ENCODE measurements at places on chromosomes 16 and 17.
A peak's percentile ranks its signal among the peaks of the same experiment; 100 is the strongest.

DNA sequence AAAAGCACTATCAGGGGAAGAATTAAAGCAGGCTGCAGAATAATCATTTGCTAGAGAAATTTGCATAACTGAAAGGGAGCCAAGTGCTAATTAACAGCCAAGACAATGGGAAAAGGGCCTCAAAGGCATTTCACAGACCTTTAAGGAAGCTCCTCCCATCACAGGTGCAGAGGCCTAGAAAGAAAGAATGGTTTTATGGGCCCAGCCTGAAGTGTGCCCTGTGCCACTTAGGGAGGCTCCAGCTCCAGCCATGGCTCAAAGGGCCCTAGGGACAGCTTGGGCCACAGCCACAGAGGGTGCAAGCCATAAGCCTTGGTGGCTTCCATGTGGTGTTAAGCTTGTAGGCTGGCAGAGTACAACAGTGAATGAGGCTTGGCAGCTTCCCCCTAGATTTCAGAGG is 50.1 kb downstream of the RNF112 start:
- peak overlapping the region; percentile 52 for H3K27ac ChIP-seq
- H3K4me3 ChIP-seq, result no peak overlapping the region
- no peaks in the 10 kb centered on the region for H3K36me3 ChIP-seq
- DNase-seq, result no peak

GRCh38 chr16:68658341-68658973 is 13.3 kb downstream of the CDH3 start:
- H3K36me3 ChIP-seq, result no peaks in the 10 kb centered on the region
- no peak overlapping the region for H3K4me3 ChIP-seq
- H3K27ac ChIP-seq, result no peak overlapping the region
- DNase-seq, result no peak
- no peaks in the 10 kb centered on the region for H3K27me3 ChIP-seq

GRCh38 chr17:33811004-33811760 is 443.9 kb upstream of the CCL2 start:
- no peak overlapping the region for H3K4me3 ChIP-seq
- H3K27me3 ChIP-seq, result no peaks in the 10 kb centered on the region
- DNase-seq, result no peak
- no peaks in the 10 kb centered on the region for H3K4me1 ChIP-seq

DNA sequence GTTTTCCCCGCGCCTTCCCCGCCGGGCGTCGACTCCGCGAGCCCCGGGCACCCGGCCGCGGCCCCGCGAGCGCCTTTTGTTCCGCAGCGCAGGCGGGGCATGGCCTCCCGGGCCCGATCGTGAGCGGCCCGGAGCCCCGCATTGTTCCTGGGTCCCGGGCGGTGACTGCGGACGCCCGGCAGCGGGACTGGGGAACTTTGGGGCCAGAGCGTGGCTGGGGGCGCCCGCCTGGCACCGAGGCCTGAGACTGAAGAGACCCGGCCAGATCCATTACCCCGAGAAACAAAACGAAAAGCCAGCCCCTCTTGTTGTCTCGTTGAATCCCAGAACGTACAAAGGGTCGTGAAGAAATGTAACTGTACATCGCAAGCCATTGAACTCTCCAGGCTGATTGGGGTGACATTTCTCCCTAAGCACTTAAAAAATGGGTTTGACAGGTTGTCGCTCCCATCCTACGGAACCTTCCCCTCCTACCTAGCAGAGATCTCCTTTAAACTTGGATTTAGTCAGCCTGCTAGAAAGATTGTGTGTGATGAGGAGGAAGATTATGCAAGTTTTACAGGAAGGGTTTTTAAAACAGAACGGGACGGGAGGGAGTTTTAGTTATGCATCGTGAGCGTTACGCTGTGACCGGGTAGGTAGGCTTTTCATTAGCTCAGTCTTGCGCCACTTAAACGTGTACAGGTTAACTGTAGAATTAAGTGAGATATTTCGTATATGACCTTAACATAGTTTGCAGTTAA is 825 bp downstream of the METTL9 start:
- no peak for DNase-seq
- H3K27me3 ChIP-seq, result no peaks in the 10 kb centered on the region
- no peaks in the 10 kb centered on the region for H3K36me3 ChIP-seq
- H3K4me3 ChIP-seq, result peak overlapping the region; percentile 96

GRCh38 chr17:4566785-4567184 is 6.4 kb upstream of the GGT6 start:
- no peaks in the 10 kb centered on the region for H3K27me3 ChIP-seq
- H3K4me3 ChIP-seq, result no peak overlapping the region
- no peaks in the 10 kb centered on the region for H3K4me1 ChIP-seq
- H3K36me3 ChIP-seq, result no peaks in the 10 kb centered on the region
- DNase-seq, result peak; percentile 29
- H3K27ac ChIP-seq, result no peak overlapping the region

- no peak for DNase-seq
- no peak overlapping the region for H3K4me3 ChIP-seq
- H3K27ac ChIP-seq, result no peak overlapping the region
- H3K4me1 ChIP-seq, result no peaks in the 10 kb centered on the region
Measured at GRCh38 chr16:65658787-65659220, 536.9 kb upstream of the CDH11 start.

GRCh38 chr17:9370467-9370866 is 205.2 kb downstream of the STX8 start:
- no peaks in the 10 kb centered on the region for H3K27me3 ChIP-seq
- DNase-seq, result no peak
- H3K4me3 ChIP-seq, result no peak overlapping the region
- no peaks in the 10 kb centered on the region for H3K4me1 ChIP-seq
- no peak overlapping the region for H3K27ac ChIP-seq

- no peaks in the 10 kb centered on the region for H3K4me1 ChIP-seq
- no peak overlapping the region for H3K27ac ChIP-seq
- H3K27me3 ChIP-seq, result no peaks in the 10 kb centered on the region
- no peak overlapping the region for H3K4me3 ChIP-seq
- DNase-seq, result no peak
Measured at GRCh38 chr17:63659850-63660249, 37.6 kb downstream of the MAP3K3 start.

- H3K27ac ChIP-seq, result no peak within 1 kb of the TSS
- H3K4me1 ChIP-seq, result peaks cover 5% of the 10 kb centered on the region
- peak; percentile 74 for DNase-seq
- H3K27me3 ChIP-seq, result no peaks in the 10 kb centered on the region
- H3K36me3 ChIP-seq, result no peaks in the 10 kb centered on the region
Measured at GRCh38 chr16:54930005-54930868, at the start of gene IRX5. IRX5 (plus strand) TSS chr16:54930865; CDS start chr16:54931199, 334 bp downstream.

- no peak overlapping the region for H3K27ac ChIP-seq
- no peaks in the 10 kb centered on the region for H3K27me3 ChIP-seq
- no peak overlapping the region for H3K4me3 ChIP-seq
- H3K4me1 ChIP-seq, result no peaks in the 10 kb centered on the region
- no peaks in the 10 kb centered on the region for H3K36me3 ChIP-seq
Measured at GRCh38 chr16:16960785-16961184, 510.0 kb downstream of the XYLT1 start.

GRCh38 chr16:47142486-47142820 is 1.3 kb downstream of the NETO2 start:
- H3K27me3 ChIP-seq, result no peaks in the 10 kb centered on the region
- H3K36me3 ChIP-seq, result no peaks in the 10 kb centered on the region
- no peak overlapping the region for H3K27ac ChIP-seq
- peaks cover 14% of the 10 kb centered on the region for H3K4me1 ChIP-seq
- peak overlapping the region; percentile 65 for H3K4me3 ChIP-seq

GRCh38 chr16:11099672-11100205 is 155.4 kb downstream of the CLEC16A start:
- no peaks in the 10 kb centered on the region for H3K27me3 ChIP-seq
- peak; percentile 47 for DNase-seq
- H3K4me3 ChIP-seq, result no peak overlapping the region
- H3K27ac ChIP-seq, result peak overlapping the region; percentile 33
- H3K4me1 ChIP-seq, result peaks cover 10% of the 10 kb centered on the region
- H3K36me3 ChIP-seq, result no peaks in the 10 kb centered on the region

DNA sequence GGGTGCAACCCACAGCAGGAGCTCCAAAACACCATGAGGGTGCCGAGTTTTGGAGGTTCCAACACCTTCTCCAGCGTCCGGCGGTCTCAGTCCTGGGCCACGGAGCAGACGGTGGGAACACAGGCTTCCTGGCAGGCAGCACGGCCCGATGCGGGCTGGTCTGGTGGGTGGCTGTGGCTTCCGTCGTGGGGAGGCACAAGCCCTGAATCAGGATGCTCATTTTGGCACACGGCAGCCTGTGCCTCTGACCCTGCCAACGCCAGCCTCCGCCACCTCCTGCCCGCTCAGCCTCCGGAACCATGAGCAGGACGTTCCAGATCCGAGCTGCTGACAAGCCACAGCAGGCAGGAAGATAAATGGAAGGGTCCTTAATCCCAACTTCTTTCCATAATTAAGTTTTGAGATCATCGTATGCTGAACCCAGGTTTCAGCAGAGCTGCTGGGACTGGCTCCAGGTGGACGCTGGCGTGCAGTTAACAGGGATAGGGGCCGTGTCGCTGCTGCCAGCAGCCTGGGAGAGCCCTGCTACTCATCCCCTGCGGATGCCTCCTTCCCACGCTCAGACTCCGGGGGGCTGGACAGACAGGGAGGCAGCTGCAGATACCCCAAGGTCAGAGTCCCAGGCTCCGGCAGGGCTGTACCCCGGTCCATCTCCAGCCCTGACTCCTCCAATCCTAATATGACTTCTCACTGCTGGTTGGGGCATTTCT is 136.6 kb downstream of the ENGASE start:
- no peak for DNase-seq
- H3K27me3 ChIP-seq, result no peaks in the 10 kb centered on the region
- H3K36me3 ChIP-seq, result no peaks in the 10 kb centered on the region
- no peak overlapping the region for H3K27ac ChIP-seq
- H3K4me3 ChIP-seq, result no peak overlapping the region

GRCh38 chr17:51154176-51154575 is 817 bp downstream of the NME1 start:
- peaks cover 20% of the 10 kb centered on the region for H3K4me1 ChIP-seq
- no peaks in the 10 kb centered on the region for H3K27me3 ChIP-seq
- H3K4me3 ChIP-seq, result peak overlapping the region; percentile 60
- peaks cover 4% of the 10 kb centered on the region for H3K36me3 ChIP-seq
- no peak overlapping the region for H3K27ac ChIP-seq
- no peak for DNase-seq

DNA sequence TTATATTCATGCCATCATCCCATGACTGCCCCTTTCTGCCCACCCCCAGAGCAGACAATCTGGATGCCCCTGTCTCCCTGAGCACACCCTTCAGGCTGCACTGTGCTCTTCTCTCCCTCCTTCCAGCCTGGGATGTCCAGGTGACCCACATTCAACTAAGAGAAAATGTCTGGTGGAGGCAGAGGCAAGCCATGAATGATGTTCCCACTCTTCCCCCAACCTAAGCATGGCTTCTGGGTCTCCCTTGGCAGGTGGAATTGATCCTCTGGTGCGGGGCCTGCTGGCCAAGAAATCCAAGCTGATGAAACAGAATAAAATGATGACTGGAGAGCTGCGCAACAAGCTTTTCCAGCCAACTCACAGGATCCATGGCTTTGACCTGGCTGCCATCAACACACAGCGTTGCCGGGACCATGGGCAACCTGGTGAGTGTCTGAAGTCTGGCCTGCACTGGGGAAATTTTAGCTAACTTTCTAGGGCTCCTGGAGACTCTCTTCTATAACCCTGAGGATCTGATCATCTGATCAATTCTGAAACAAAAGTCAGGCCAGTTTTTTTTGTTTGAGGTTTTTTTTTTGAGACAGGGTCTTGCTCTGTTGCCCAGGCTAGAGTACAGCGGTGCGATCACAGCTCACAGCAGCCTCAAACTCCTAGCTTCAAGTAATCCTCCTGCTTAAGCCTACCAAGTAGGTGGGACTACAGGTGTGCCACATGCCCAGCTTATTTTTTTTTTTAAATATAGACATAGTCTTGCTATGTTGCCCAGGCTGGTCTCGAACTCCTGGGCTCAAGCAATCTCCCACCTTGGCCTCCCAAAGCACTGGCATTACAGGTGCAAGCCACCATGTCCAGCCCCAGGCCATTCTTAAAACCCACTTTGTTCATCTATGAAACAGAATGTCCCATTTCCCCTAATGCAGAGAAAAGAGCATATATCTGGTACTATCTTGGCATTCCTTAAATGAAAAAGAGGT is 14.5 kb downstream of the MPO start:
- H3K27ac ChIP-seq, result no peak overlapping the region
- no peak for DNase-seq
- H3K36me3 ChIP-seq, result no peaks in the 10 kb centered on the region
- H3K4me1 ChIP-seq, result no peaks in the 10 kb centered on the region

- DNase-seq, result no peak
- H3K27me3 ChIP-seq, result no peaks in the 10 kb centered on the region
- H3K4me3 ChIP-seq, result peak overlapping the region; percentile 66
- H3K27ac ChIP-seq, result peak overlapping the region; percentile 86
- no peaks in the 10 kb centered on the region for H3K36me3 ChIP-seq
Measured at GRCh38 chr17:39737206-39737759, 455 bp upstream of the GRB7 start.

DNA sequence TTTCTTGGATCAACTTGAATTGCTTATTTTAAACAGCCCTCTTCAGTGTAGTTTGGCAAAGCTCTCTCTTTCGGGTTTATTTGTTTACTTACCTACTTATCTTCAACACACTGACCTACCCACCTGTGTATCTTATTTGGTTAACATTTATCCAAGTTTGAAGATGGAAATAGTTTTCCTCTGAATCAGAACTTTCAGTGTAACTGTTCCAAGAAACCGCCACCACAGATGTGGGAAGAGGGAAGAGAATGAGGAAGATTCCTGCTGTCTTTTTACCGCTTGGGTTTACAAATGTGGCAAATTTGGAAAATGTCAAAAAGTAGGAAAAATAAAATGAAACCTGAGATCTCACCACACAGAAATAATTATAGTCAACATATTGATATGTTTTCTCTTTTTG is 115.8 kb downstream of the MSI2 start:
- no peak for DNase-seq
- H3K36me3 ChIP-seq, result no peaks in the 10 kb centered on the region
- H3K27ac ChIP-seq, result no peak overlapping the region
- H3K27me3 ChIP-seq, result no peaks in the 10 kb centered on the region
- no peak overlapping the region for H3K4me3 ChIP-seq

GRCh38 chr17:2854143-2855055 is 58.2 kb downstream of the RAP1GAP2 start:
- H3K36me3 ChIP-seq, result no peaks in the 10 kb centered on the region
- H3K4me3 ChIP-seq, result peak overlapping the region; percentile 72
- H3K27me3 ChIP-seq, result no peaks in the 10 kb centered on the region
- H3K27ac ChIP-seq, result no peak overlapping the region

GRCh38 chr17:65259696-65260485 is 122.7 kb downstream of the RGS9 start:
- no peak overlapping the region for H3K4me3 ChIP-seq
- DNase-seq, result no peak
- no peak overlapping the region for H3K27ac ChIP-seq
- H3K27me3 ChIP-seq, result no peaks in the 10 kb centered on the region

DNA sequence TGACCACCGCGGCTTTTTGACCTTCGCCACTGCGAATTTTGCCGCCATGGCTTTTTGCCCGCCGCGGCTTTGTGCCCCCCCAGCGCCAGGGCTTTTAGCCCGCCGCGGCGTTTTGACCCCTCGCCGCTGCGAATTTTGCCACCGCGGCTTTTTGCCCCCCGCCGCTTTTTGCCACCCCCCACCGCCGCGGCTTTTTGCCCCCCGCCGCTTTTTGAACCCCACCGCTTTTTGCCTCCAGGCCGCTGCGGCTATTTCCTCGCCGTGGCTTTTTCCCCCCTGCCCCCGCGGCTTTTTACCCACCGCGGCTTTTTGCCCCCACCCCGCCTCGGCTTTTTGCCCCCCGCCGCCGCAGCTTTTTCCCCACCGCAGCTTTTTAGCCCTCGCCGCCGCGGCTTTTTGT is 134.8 kb upstream of the TP53TG3C start:
- no peaks in the 10 kb centered on the region for H3K4me1 ChIP-seq
- peak; percentile 13 for DNase-seq
- no peaks in the 10 kb centered on the region for H3K36me3 ChIP-seq

Measured in Peyer's patch (tissue), 4 donors.